ENCODE measurements at places on chromosomes 7 and 10.

DNA sequence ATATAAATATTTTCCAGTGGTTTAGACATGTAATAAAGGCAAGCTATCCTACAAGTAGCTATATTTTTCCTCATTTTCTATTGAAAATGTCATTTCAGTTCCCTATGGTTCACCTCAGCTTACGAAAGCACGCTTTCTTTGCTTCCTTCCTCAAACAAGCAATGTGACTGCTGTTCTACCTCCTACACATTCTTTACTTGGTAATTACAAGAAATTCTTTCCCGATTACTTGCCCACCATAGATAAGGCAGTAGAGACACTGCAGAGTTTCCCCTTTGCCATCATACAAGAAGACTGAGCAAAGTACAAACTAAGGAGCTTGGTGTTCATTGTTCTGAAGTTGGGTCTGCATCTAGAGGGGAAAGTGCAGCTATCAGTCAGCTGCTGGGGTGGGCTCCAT lies 249.4 kb downstream of the CRPPA start:
- DNase-seq = no peak

GRCh38 chr7:151010307-151011096 lies 13.8 kb downstream of the ATG9B start:
- no peak for DNase-seq

DNA sequence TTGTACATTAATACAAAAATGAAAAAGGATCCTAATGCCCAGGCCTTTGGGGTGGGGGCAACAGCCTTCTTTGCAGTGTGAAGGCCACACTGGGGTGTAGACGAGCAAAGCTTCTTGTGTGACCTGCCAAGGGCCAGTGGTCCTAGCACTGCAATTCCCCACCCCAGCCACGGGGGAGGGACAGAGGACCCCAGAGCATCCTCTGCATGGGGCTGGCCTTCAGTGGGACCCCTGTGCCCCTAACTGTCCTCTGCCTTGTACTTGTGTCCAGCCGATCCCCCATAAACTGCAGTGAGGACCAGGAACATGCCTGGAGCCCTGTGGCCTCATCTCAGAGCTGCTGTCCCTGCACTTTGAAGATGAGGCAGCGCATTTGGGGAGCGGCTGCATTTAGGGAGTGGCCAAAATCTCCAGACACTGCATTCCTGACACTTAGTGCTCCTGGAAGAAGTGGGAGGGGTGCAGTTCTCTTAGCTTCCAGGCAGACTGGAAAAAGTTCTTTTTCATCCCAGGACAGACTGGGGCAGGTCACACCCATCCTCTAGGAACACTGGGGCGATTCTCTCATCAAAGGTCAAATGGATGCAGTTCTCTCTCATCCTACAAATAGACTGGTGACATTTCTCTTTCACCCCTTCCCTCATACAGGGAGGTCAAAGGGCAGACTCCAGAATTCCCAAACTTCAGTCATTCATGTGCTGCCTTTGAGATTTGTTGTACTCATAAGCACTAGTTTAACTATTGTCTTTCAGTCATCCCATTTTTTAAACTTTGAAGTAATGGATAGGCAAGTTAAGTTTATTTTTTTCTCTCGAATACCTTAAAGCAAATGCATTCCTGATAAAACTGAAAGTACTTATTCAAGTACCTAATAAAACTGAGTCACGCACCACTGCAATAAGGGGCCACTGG lies 922 bp upstream of the MYO1G start:
- no peak for DNase-seq

DNA sequence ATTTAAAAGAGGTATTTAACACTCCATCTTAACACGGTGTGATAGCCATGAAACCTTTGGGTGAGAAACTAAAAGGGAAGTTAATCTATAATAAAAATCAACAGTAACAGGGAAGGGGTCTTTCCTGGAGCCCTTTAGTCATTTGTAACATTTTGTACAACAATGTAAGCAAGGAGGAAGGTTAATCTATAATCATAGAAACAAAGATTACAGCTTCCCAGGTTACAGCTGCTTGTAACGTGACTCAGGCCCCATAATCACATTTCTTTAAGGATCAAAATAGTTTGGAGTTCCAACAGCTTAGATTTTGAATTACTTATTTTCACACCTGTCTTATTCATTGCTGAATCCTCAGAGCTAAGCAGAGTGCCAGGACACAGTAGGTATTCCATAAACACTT lies 17.9 kb upstream of the CC2D2B start:
- no peak for DNase-seq

GRCh38 chr10:306675-307185 lies 171.5 kb downstream of the ZMYND11 start:
- DNase-seq = no peak

- no peak for DNase-seq
These were observed 40.0 kb upstream of the INSIG1 start for GRCh38 chr7:155257482-155258225.

DNA sequence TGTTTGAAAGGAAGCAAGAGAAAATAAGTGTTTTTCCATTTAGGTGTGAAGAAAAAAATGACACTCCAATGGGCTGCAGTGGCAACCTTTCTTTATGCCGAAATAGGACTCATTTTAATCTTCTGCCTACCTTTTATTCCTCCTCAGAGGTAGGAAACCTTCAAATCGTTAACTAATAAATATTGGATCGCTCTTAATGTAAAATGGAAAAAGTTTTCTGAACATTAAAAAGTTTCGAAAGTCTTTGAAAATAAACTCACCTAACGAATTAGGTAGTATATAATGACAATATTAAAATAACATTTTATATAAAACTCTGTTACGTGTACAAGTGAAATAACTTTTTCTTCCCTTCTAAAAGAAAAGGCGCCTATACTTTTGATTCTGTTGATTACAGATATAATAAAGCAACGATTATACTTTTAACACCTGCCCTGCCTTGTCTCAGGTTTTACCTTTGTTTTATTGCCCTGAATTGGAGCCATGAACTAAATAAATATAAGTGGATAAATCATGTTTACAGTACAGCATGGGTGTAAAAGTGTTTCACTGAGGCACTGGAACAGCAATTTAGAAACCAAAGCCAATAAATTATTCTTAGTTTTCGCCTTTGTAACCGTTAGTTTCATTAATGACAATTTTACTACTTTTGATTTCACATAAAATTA lies 804 bp downstream of the BCAP29 start:
- DNase-seq = no peak

GRCh38 chr10:19096501-19097073 lies 48.0 kb downstream of the MALRD1 start:
- peak; percentile 59 for DNase-seq
